ENCODE measurements at places on chromosomes 5 and 9.

GRCh38 chr5:139982157-139982974, 60.7 kb downstream of the NRG2 start:
- DNase-seq: no peak

DNA sequence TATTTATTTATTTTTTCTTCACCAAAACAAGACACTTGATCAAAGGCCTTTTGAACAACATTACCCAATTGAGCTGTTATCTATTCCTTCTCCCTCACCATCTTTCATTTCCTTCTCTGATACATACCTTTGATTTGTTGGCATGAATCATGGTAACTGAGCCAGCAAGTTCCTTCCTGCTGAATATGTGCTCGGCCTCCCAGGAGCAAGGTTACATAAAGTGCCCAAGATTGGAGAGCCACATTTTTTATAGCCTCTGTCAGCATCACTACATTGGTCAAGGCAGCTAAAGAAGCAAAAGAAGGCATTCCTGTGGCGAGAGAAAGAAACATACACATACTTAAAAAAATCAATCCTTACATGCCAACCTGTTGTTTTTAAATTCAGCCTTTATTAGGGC, 369.6 kb downstream of the CYLC2 start:
- DNase-seq: no peak

GRCh38 chr9:137972355-137972987, 94.9 kb downstream of the CACNA1B start:
- no peak for DNase-seq

GRCh38 chr9:136599074-136599531, 53.3 kb upstream of the NOTCH1 start:
- DNase-seq: no peak

DNA sequence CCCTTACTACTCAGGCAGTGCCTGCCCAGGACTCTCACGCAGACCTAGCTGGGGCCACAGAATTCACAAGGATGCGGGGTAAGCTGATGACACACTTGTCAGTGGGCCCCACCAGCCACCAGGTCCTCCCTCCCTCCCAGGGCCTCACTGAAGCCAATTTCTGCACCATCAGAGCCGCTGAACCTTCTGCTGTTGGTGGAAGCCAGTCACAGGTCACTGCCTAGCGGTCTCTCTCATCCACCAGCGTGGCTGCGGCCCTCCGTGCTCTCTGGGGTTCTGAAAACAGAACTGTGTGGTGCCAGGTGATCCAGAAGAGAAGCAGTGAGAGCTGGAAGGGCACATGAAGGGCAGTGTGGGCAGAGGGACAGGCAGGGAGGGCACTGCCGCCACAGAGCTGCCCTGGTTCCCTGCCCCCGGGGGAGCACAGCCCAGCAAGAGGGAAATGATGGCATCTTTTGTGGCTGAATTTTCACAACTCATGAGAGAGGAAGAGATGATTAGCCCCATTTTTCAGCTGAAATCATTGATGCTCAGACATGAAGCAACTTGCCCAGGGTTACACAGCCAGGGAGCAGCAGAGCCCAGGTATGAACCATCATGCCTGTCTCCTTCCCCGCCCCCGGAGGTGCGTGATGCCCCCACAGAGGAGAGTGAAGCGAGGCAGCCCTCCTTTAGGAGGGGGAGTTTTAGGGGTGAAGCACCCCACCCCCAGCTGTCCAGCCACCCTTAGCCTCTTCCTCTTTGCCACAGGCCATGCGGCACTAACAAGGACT, 41.4 kb upstream of the CPLX2 start:
- DNase-seq: no peak

- DNase-seq: no peak
These were observed 52.4 kb downstream of the DUSP1 start for GRCh38 chr5:172718527-172719114.

GRCh38 chr5:40988746-40989510, 79.6 kb downstream of the C7 start:
- no peak for DNase-seq

DNA sequence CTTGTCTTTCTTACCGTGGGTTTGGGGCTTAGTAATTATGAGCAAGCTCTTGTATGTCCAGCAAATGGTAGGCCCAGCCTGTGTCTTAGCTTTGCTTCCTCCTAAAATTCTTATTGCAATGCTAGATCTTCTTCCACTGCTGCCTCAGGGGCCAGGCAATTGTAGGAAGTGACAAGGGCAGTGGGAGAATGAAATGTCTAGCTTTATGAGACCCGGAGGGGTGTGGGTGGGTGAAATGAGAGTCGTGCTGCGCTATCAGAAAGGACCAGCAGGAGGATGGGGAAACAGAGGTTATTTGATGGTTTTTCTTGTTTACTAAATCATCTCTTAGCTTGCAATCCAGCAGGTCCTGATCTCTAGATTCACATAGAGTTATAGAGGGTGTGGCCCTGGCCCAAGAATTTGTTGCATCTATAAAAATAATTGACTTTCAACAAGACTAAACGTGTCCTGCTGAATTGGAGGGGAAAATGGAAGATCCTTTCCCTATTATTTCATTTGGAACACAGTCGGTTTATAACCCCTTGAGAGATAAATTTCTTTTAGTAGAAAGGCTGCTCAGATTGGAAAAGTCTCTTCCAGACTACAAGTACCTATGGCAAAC, 43.7 kb downstream of the ZNF366 start:
- no peak for DNase-seq

GRCh38 chr5:163612358-163613149, 107.1 kb downstream of the MAT2B start:
- DNase-seq: no peak

DNA sequence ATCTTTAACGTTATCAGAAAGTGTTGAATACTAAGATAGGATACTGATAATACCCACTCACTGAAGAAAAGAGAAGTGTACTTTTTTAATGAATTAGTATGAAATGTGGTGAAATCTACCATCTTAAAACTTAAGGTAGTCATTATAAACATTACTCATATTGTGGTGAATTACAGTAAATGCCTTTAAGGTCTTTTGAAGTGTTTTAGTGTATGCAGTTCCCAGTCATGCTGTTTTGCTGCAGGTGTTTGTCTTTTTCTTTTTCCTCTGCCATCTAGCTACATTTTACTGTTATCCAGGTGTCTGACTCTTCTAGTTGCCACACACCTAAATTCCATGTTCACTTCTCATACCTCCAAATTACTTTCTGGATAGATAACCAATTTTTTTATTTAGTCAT, 72.6 kb downstream of the ERMP1 start:
- DNase-seq: no peak

GRCh38 chr5:64166201-64166959, 737 bp downstream of the RNF180 start:
- no peak for DNase-seq
